ENCODE measurements at places on chromosomes 7 and 10. TPM values are rescaled to one million over a fixed set of nuclear protein-coding genes. Genes with fewer than 3 reads are reported as not detected.

The FAM180A gene
- not detected for total RNA-seq

The PRLHR gene
- 0.36 TPM for total RNA-seq

The STEAP4 gene
- 0.27 TPM for total RNA-seq

The CXCL12 gene
- total RNA-seq = 90.7 TPM

The FAM53B gene
- total RNA-seq = 35.2 TPM

The GIMAP6 gene
- total RNA-seq = 4.5 TPM

The GALNT17 gene
- 41.3 TPM for total RNA-seq

DNA sequence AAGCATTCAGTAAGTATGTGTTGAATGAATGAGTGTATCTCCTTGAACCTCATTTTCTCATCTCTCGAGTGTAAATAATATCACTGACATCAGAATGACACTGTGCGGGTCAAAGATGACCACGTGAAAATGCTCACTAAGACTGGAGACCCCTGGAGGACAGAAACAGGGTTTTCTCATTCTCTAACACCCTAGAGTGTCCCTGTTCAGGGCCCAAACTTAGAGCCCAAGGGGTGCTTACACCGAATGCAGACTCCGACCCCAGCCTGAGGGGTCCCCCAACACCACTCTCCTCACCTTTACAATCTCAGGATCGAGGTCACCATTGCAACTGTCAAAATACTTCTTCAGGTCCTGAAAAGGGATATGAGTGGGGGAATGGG lies 1.4 kb downstream of the CDK5 start:
- DNase-seq = no peak

- no peak for DNase-seq
Observed at GRCh38 chr7:43756368-43757072, 2.0 kb upstream of the BLVRA start.

GRCh38 chr10:3763852-3764625 lies 21.0 kb downstream of the KLF6 start:
- no peak for DNase-seq

DNA sequence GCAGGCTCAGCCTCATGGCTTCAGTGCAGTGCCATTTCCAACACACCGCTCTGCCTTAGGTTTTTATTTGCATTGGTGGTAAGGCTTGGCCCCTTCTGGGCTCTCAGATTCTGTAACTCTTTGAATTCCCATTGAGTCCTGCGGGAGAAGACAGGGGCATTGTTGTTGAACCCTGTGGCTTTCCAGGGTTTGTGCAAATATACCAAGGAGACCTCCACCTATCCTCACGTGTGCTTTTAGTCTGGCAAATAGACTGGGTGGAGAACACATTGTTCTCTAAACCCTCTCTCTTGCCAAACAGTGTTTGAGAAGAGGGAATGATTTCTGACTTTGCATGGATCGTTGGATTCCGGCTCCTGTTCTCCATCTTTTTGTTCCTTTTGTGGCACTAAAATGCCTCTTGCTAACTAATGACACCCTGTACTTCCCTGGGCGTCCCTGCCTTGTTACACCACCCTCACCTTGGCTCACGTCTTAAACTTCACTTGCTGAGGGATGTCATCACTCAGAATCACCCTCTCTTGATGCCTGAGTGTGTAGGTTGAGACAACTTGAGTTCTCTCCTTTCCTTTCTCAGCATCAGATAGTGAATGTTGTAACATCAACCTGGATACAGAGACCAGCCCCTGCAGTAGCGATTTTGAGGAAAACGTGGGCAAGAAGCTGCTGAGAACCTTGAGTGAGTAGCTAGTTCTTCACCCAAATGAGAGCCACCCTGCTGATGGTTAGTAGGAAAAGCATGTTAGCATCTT lies 40.5 kb downstream of the GOT1 start:
- DNase-seq = no peak

DNA sequence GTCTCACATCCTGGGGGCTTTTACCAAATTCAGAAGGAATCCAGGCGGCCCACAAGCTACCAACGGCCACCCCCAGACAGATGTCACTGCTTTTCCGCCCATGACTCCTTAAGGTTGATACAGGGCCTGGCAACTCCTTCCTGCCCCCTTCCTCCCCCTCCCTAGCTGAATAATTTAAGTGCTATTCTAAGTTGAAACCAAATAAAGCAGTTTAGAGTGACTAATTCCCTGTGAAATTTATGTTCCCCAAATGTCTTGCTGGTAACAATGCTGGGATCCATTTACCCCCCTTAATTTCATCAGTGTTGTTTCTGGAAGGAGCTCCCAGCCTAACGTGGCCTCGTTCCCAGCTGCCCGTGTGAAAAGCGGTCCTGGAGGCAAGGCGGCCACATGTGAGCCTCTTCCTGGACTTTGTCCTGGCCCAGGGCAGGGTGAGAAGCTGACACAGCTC lies 109.6 kb downstream of the TMEM130 start:
- DNase-seq = no peak

DNA sequence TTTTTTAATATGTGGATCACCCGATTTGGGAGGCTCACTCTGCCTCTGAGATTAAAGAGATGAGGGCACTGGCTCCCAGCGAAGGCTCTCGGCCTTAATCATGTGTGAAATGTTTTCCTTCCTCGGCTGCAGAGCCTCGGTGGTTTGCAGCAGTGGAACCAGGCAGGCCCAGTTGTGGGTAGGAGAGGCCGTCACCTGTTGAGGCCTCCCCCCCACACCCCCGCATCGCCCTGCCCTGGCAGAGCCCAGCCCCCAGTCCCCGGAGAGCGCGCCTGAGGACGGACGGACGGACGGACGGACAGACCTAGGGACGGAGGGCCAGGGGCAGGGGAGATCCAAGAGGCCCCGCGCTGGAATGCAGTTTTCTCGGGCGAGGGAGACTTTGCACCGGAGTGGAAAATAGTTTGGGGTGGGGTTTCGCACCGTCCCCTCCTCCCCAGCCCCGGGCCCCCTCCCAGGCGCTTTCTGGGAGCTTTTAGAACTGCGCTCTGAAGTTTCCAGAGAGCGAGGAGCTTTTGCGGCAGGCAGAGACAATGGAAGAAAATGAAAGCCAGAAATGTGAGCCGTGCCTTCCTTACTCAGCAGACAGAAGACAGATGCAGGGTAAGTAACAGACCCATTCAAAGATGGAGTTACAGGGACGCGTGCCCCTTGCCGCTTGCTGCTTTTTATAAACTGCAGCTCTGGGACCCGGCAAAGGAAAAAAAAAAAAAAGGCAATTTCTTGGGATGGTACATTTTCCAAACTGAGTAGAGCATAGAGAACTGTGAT lies at the start of gene KIAA1217:
Gene KIAA1217 (plus strand): TSS at position 478 of the 771 bp plus-strand sequence. CDS start 56 bp downstream, at position 534.
- no peak for DNase-seq

DNA sequence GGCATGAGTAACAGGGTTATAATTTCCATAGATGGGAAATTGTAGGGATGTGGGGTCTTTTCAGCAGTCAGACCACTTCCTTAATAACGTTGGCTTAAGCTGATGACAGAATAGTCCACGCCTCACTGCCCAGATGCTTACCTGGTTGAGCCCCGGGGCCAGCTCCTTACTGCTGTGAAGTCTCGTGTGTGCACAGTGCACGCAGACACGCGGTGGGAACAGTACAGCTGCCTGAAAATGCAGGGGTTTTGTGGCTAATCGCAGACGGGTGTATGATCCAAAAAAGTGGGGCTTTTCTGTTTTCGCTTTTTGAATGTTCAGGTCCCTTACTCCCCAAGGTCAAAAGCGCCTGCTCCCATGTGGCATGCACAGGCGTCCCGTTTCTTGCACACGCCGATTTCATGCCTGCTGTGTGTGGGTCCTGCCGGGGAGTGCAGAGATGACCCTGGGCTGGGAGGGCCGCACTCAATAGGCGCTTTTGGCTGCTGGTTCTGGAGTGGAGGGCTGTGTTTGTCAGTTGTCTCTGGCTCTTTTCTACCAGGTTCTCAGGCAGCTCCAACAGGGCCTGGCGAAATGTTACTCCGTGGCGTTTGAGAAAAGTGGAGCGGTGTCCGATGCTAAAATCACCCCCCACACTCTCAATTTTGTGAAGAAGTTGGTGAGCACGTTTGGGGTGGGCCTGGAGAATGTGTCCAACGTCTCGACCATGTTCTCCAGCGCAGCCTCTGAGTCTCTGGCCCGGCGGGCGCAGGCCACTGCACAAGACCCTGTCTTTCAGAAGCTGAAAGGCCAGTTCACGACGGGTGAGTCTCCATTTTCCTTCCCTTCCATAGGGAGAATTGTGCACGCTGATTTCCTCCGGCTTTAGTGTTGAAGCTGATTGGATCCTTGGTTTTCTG lies 116.0 kb downstream of the TRRAP start:
- DNase-seq = no peak

DNA sequence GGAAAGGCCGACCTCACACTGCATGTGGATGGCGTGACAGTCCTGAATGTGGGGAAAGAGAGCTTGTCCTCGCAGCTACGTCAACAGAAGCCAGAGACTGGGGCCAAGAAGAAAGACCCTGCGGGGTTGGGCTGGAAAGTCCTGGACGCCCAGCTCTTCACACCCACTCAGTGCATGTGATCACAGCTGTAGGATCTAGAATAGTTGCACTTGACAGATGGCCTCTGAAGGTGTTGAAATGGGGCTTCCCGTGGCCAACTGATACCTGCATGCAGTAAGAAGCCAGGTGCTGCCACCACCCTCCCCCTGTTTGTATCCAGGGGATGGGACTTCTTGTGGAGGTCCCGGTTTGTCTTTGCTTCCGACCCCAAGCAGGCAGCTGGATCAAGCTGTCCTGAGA lies 34.1 kb upstream of the OCM2 start:
- DNase-seq = no peak

DNA sequence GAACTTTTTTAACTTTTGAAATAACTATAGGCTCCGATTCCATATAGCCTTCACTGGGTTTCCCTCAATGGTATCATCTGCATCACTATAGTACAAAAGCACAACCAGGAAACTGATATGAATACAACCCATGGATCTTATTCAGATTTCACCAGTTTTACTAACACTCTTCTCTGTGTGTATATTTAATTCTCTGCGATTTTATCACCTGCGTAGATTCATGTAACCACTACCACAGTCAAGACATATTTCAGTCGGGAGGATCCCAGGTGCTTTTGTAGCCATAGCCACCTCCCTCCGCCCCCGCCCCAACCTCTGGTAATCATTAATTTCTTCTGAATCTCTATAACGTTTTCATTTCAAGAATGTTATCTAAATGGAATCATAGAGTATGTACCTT lies 82.8 kb upstream of the C7orf33 start:
- no peak for DNase-seq

DNA sequence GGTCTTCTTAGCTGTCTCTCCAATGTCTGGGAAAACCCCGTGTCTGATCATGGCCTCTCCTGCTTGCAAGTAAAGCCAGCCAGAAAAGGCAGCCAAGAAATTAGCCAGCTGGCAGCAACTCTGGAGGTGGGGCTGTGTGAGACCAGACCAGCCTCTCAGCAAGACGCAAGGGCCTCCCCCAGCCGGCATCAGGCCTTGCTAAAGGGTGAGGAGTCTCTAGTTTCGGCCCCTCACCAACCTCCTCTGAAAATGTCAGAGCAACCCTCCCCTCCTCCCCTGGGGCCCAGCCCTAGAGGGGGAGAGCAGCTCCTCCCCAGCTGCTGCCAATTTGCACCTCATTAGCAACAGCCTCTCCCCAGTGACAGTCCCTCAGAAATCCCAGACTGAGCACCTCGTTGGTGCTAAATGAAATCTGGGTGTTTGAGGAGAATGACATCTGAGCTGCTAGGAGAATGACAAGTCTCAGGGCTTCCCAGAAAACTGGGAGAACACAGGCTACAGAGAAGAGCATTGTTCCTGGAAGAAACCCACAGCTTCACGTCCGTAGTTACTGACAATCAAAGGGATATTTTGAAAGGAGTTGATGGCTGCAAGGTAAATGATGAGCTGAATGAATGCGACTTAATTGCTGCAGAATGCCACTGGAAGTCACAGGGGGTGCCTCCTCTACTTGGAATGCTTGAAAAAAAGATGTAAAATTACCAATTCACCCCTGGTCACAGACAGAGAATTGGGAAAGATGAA lies 25.9 kb downstream of the DGKI start:
- DNase-seq = peak; percentile 52

DNA sequence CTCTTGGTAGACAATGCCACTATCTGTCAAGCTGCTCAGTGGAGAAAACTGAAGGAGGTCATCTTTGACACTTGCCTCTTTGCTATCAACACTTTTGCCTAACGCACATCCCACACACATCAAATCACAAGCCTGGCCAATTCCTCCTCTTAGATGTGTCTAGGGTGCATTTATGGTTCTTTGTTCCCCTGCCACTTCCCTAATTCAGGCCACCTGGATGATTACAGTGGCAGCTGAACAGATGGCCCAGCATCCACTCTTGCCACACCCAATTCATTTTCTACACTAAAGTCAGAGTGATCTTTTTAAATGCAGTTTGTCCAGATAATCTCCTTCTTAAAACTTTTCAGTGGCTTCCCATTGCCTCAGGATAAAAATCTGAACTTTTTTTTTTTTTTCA lies 58.6 kb downstream of the LAMB4 start:
- no peak for DNase-seq

GRCh38 chr10:62577666-62578291 lies 203.6 kb downstream of the ZNF365 start:
- DNase-seq = no peak

- DNase-seq = peak; percentile 93
Observed at GRCh38 chr10:71737001-71737833, 17.6 kb upstream of the C10orf105 start.

DNA sequence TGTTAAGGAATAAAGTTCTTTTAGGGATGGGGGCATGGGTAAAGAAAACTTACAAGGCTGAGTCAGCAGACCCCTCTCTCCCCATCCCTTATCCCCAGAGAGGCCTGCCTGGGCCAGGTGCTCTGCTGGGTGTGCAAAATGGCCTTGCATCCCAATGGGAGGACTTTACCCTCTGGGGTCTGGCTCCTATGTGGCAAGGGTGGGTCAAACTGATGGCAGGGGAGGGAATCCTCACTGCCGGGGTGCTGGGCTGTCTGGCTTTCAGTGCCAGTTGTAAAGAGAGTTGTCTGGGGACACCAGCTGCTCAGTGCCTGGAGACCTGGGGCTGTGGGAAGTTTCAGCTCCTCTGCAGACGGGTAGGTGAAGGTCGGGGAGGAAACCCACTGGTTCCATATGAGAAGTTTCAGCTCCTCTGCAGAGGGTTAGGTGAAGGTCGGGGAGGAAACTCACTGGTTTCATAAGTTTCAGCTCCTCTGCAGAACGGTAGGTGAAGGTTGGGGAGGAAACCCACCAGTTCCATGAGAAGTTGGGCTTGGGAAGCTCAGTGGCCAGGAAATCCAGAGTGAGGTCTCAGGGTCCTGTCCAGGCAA lies 127.2 kb upstream of the PODXL start:
- DNase-seq = no peak

- no peak for DNase-seq
Observed at GRCh38 chr7:106423821-106424475, 139.2 kb upstream of the NAMPT start.

- DNase-seq = no peak
Observed at GRCh38 chr7:44530990-44531389, 10.1 kb downstream of the NPC1L1 start.

DNA sequence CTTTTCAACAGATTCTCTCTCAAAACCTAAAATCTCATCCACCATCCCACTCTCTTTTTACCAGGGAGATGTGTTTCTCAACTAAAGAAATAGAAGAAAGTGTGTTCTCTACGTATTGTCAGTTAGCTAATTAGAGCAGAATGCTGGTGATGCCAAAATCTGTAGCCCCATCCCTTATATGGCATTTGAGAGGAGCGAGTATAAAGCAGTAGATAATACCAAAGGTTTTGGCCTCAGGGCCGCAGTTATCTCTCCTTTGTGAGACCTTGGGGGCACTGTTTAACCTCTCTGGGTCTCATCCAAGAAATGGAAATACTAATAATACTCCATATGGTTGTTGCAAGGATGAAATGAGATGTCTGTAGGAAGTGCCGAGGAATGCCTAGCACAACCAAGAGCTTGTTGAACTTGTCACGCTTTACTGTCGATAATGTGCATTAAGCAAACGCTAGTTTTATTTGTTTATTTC lies 456 bp upstream of the DLD start:
- peak; percentile 40 for DNase-seq
